DND-41 (cell line): ENCODE measurements at places on chromosomes 2 and 18.

DNA sequence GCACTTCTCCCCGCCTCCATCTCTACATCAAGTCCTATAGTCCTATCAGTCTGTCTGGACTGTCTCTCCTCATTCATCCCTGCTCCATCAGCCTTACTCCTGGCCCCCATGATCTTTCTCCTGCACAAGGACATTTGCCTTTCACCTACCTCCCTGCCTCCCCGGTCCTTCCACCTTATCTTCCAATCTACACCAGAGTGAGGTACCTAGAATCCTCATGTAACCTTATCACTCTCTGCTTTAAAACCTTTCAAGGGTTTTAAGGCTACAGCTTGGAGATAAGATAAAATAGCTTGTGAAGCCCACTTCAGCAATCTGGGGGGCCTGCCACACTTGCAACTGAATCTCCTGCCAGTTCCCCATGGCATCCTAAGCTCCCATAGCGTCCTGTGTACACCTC is 12.8 kb downstream of the CDC42EP3 start:
- no peak for DNase-seq

GRCh38 chr2:27708666-27709065 is 45.0 kb downstream of the SLC4A1AP start:
- no peak for DNase-seq

GRCh38 chr2:138618971-138619370 is 117.4 kb downstream of the SPOPL start:
- no peak for DNase-seq

- no peak for DNase-seq
Observed at GRCh38 chr2:64685430-64685829, 31.7 kb upstream of the SERTAD2 start.

DNA sequence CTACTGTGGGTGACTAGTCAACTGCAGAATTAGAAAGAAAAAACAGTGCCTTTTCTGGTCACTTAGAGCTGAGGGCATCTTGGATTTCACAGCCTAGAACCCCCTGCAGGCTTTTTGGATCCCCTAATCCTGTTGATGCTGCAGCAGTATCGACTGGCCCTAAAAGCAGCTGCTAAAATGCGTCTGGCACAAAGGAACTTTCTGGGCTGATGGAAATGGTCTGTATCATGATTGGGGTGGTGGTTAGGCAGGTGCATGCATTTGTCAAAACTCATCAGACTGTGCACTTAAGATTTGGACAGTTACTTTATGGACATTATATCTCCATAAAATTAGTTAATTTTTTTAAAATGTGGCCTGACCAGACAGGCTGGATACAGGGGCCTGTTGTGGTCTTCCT is 149.8 kb downstream of the KLHL29 start:
- DNase-seq = no peak

- no peak for DNase-seq
Observed at GRCh38 chr2:47052847-47053246, 102.3 kb downstream of the STPG4 start.

DNA sequence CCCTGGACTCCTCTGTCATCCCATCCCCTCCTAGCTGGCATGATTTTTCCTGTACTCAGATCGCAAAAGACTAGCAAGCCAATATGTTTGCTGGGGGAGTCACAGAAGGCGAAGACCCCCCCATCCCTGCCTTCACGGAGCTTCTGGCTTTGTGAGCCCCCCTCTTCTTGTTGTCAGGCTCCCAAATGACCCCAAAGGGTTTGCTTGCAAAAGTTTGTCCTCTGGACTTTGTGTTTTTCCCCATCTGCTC is 169.9 kb downstream of the SMAD7 start:
- no peak for DNase-seq

DNA sequence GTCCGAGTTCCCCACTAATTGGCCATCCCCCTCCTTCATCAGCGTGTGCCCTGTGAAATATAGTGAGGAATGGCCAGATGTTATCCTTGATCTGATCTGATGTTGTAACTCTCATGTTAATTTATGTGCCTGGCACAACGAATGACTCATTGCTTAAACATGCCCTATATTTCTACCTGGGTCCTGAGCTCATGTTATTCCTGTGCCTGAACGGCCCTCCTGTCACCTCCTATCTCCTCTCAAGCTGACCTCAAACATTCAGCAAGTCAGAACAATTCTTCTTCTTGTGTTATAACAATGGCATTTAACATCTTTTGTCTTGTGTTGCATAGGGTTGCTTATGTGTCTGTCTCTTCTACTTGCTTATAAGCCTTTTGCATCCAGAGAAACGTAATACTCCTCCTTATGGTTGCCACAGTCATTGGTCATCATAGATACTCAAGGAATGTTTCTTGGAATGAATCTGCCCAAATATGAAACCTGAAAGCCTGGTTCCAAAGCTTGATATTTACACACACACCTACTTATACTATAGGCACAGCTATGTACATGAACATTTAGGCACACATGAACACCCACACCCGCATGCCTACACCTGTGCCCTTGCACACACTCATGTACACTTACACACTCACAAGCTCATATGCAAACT is 80.2 kb upstream of the PHLPP1 start:
- no peak for DNase-seq

GRCh38 chr18:64409511-64409910 is 260.6 kb upstream of the LINC00305 start:
- DNase-seq = no peak

DNA sequence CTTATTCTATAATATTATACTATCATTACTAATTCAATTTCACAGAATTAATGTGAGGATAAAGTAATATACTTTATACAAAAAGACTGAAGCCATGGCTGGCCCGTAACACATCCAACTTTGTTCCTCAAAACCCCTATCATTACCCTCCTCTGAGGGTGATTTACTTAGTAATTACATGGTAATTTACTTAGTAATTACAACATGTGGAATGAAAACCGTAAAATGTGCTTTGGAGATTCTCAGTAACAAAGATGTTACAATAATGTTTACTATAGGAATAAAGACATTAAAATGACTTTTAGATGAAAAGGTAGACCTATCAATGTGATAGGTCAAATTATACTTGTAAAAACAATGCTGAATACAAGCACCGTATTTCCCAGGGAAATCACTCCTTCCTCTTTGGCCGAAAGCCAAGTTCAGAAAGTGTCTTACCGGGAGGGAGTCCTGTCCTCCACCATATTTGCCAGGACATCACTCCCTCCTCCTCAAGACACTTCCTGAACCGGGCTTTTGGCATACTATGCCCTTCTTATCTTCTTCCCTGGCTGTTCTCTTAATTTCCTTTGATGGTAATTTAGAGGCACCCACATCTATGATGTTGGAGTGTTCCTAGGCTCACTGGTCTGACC is 1047.8 kb downstream of the SOCS6 start:
- no peak for DNase-seq

DNA sequence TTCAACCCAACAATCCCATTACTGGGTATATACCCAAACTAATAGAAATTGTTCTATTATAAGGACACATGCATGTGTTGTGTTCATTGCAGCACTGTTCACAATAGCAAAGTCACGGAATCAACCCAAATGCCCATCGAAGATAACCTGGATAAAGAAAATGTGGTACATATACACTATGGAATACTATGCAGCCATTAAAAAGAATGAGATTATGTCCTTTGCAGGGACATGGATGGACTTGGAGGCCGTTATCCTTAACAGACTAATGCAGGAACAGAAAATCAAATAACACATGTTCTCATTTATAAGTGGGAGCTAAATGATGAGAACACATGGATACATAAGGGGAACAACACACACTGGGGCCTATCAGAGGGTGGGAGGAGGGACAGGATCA is 65.8 kb downstream of the CCDC138 start:
- no peak for DNase-seq

- no peak for DNase-seq
Observed at GRCh38 chr2:148719941-148720436, 75.4 kb downstream of the EPC2 start.

DNA sequence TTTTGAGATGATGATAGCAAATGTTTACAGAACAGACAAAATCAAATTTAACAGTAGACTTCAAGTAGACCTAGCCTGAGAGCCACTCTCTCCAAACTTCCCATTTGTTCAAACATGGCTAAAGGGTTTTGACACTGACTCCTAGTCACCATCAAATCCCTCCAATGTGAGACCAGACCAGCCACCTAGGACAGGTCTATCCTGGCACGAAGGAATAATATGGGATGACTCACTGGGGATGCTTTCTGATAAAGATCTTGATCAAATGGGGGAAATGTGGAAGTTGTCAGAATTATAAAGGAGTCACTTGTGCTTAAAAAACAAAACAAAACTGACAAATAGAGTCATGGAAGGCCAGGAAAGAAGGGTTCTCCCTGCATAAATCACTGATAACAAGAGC is 95.7 kb downstream of the EDAR start:
- DNase-seq = no peak

DNA sequence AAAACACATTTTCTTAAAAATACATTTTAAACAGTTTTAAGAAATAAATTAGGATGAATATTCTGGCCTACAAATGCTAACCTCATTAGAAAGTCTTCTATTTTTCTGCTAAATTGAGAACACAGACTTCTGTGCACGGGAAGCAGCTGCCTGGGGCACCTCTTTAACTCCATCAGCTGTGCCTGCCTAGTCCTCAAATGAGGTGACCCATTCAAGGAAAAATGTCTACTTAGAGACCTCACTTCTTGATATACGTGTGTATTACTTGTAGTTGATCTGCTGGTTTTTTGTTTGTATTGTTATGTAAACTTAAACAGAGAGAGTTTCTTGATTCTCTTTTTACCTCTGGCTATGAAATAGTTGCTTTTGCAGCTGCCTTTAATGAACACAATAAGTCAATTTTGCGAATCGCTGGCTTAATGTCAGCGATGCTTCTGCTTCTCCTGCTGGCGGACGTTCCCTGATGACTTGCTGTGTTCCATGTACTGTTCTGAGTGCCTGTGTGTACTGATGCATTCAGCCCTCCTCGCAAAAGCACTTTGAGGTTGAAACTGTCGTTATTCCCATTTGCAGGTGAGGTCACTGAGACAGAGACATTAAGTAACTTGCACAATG is 88.7 kb upstream of the TXNDC2 start:
- DNase-seq = no peak
